CD4-positive, alpha-beta T cell (primary cell): ENCODE measurements at places on chromosomes 6 and 20. TPM values are rescaled to one million over a fixed set of nuclear protein-coding genes. Genes with fewer than 3 reads are reported as not detected.

The PHACTR3 gene
- not detected for total RNA-seq

The SLC52A3 gene
- total RNA-seq = not detected

The JPH2 gene
- total RNA-seq = not detected

The ID4 gene
- total RNA-seq = not detected

The STMND1 gene
- total RNA-seq = not detected

The MATN4 gene
- total RNA-seq = not detected

GRCh38 chr6:13289789-13290318 lies 38.5 kb downstream of the TBC1D7 start:
- peaks cover 23% of the 10 kb centered on the region for H3K36me3 ChIP-seq
- DNase-seq = no peak
- H3K4me3 ChIP-seq = no peak overlapping the region
- H3K27me3 ChIP-seq = no peaks in the 10 kb centered on the region

GRCh38 chr20:33670715-33671499 lies 3.3 kb downstream of the NECAB3 start:
- no peaks in the 10 kb centered on the region for H3K27me3 ChIP-seq
- peaks cover 56% of the 10 kb centered on the region for H3K4me1 ChIP-seq
- no peak overlapping the region for H3K4me3 ChIP-seq
- H3K36me3 ChIP-seq = no peaks in the 10 kb centered on the region
- H3K27ac ChIP-seq = no peak overlapping the region

DNA sequence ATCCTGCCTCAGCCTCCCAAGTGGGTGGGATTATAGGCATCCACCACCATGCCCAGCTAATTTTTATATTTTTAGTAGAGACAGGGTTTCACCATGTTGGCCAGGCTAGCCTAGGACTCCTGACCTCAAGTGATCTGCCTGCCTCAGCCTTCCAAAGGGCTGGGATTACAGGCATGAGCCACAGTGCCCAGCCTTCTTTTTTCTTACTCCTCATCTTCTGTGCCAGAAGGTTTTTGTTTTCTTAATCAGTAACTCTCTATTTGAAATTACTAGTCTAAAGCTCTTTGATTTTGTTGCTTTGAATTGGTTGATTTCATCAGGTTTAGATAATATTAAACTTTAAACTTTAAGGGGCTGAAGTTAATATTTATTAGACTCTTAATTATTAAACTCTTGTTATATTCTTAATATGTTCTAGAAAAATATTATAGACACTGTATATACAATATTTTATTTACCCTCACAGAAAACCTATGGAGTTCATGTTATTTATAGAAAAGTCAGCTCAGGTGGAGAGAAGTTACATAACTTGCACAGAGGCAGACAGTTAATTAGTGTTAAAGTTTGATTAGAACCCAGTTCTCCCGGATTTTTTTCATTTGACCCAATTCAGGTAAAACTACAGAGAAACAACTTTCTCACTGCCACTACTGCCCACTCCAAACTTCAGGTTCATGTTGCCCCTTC lies 177.4 kb upstream of the SGK1 start:
- H3K4me3 ChIP-seq = no peak overlapping the region
- no peaks in the 10 kb centered on the region for H3K4me1 ChIP-seq
- H3K27me3 ChIP-seq = no peaks in the 10 kb centered on the region
- H3K36me3 ChIP-seq = no peaks in the 10 kb centered on the region
- DNase-seq = no peak

- H3K36me3 ChIP-seq = no peaks in the 10 kb centered on the region
- no peak for DNase-seq
- no peak overlapping the region for H3K4me3 ChIP-seq
- peaks cover 15% of the 10 kb centered on the region for H3K4me1 ChIP-seq
These were observed 65.7 kb downstream of the MRPL14 start for GRCh38 chr6:44061375-44062104.

DNA sequence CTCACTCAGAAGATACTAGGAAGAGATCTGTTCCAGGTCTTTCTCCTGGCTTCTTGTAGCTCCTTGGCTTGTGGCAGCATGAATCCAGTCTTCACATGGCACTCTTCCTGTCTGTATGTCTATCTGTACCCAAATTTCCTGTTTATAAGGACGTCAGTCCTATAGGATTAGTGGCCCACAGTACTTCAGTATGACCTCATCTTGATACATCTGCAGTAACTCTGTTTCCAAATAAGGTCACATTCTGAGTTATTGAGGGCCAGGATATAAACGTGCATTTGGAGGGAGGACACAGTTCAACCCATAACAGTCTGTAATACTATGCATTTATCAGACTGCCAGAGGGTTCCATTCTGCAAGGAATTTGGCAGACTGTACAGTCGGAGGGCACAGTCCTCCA lies 57.6 kb upstream of the DYNLRB1 start:
- H3K4me3 ChIP-seq = no peak overlapping the region
- no peak for DNase-seq
- H3K4me1 ChIP-seq = no peaks in the 10 kb centered on the region
- H3K27ac ChIP-seq = no peak overlapping the region
- H3K36me3 ChIP-seq = peaks cover 56% of the 10 kb centered on the region

DNA sequence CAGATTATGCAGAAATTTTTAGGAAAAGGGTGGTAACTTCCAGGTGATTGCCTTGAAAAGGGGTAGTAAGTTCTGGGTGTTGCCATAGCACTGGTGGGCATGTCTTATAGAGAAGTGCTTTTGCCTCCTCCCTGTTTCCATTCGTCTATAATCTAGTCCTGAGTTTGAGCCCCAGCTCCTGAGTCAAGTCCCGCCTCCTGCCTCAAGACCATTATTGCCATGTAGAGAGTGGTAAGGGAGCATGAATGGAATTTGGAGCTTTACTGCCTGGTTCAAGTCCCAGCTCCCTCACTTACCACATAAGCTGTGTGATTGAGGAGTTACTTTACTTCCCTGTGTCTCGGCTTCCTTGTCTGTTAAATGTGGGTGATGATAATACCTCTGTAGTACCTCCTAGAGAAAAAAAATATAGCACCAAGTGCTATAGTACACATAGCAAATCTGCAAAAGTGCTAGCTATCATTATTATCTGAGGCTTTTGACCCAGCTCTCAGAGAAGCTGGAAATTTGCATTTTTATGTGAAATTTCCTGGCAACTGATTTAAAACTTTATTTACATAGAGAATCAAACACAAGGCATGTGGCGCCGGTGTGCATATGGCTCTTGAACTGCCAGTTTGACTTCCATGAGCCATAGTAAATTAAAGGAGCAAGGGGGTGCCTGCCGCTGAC lies 36.0 kb downstream of the TGM6 start:
- H3K27me3 ChIP-seq = no peaks in the 10 kb centered on the region
- H3K36me3 ChIP-seq = no peaks in the 10 kb centered on the region
- H3K4me1 ChIP-seq = no peaks in the 10 kb centered on the region
- no peak overlapping the region for H3K4me3 ChIP-seq

- no peak overlapping the region for H3K4me3 ChIP-seq
- no peaks in the 10 kb centered on the region for H3K36me3 ChIP-seq
- H3K4me1 ChIP-seq = no peaks in the 10 kb centered on the region
- no peak overlapping the region for H3K27ac ChIP-seq
- H3K27me3 ChIP-seq = no peaks in the 10 kb centered on the region
- DNase-seq = no peak
These were observed 35.4 kb upstream of the PHACTR2 start for GRCh38 chr6:143642403-143642802.

GRCh38 chr6:118240878-118241528 lies 307.1 kb upstream of the PLN start:
- H3K36me3 ChIP-seq = no peaks in the 10 kb centered on the region
- no peak overlapping the region for H3K4me3 ChIP-seq
- H3K4me1 ChIP-seq = no peaks in the 10 kb centered on the region
- H3K27me3 ChIP-seq = peaks cover 10% of the 10 kb centered on the region
- no peak overlapping the region for H3K27ac ChIP-seq
- no peak for DNase-seq

- H3K4me3 ChIP-seq = no peak overlapping the region
- peaks cover 6% of the 10 kb centered on the region for H3K4me1 ChIP-seq
- DNase-seq = no peak
- no peak overlapping the region for H3K27ac ChIP-seq
- H3K36me3 ChIP-seq = no peaks in the 10 kb centered on the region
These were observed 79.5 kb downstream of the ERMARD start for GRCh38 chr6:169830876-169831275.

DNA sequence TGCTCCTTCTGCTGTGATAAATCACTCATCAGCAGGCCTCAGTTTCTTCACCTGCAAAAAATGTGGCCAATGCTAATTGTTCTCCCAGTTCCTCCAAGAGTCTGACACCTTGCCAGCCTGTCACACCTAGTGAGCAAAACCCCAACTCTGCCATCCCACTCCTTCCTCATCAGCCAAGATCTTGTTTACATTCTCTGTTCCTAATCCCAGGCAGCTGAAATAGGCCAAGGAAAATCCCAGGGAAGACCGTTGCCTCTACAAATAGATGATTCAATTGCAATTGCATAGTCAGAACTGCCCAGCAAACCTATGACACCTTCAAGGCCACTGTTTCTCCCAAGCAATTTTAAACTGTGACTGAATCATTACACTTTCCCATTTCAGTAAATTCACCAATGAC lies 78.7 kb downstream of the GMDS start:
- H3K4me3 ChIP-seq = no peak overlapping the region
- H3K27ac ChIP-seq = no peak overlapping the region
- DNase-seq = no peak
- no peaks in the 10 kb centered on the region for H3K36me3 ChIP-seq
- H3K4me1 ChIP-seq = peaks cover 3% of the 10 kb centered on the region

DNA sequence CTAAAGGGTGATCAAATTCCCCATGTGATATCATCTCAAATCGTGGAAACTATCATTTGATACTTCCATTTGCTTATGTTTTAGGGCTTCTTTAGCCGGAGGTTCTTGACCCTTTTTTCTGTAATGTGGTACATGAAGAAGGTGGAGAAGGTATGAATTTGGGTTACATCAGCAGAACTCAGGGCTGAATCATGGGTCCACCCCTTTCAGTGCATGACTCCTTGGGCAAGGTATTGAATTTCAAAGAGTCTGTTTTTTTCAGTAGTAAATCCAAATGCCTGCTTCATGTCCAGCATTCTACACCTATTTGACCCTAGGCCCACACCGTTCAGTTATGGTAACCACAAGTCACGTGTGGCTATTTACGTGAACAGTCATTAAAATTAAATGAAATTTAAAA lies 30.6 kb upstream of the QKI start:
- H3K27ac ChIP-seq = no peak overlapping the region
- no peaks in the 10 kb centered on the region for H3K36me3 ChIP-seq
- H3K27me3 ChIP-seq = no peaks in the 10 kb centered on the region
- H3K4me1 ChIP-seq = no peaks in the 10 kb centered on the region
- no peak for DNase-seq
- no peak overlapping the region for H3K4me3 ChIP-seq

DNA sequence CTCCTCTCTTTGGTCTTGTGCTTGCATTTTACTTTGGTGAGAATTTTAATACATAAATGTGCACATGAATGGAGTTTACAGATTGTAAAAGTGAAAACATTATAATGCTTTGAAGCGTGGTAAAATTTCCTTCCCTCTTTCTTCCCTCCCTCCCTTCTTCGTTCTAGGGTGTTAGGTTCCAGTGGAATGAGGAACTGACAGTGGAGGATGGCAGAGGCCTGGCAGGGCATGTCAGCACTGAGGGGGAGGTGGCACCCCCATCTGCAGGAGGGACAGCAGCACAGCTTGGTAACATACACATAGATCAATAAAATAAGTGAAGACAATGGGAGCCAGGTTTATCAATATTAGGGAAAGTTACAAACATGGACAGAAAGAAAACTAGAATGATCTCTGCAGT lies 47.5 kb downstream of the RNASET2 start:
- H3K27ac ChIP-seq = no peak overlapping the region
- no peaks in the 10 kb centered on the region for H3K36me3 ChIP-seq
- H3K4me3 ChIP-seq = no peak overlapping the region

DNA sequence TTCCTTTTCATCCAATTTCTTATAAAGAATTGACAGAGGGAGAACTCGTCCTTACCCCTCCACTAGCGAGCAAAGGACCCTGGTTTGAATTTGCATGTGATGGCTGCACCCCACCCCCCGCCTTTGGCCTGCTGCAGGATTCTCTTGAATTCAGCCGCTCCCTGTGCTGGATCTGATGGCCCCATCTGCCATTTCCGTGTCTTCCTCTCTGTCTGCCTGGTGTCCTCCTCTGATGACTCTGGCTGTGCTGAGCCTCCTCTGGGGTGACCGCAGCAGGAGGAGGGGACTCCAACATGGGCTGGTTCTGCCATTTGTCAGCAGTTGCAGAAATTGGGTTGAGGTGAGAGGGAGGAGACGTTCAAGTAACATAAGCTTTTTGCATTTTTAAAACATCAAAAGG lies 188.8 kb downstream of the DLL1 start:
- no peak overlapping the region for H3K4me3 ChIP-seq
- H3K27ac ChIP-seq = no peak overlapping the region
- no peaks in the 10 kb centered on the region for H3K36me3 ChIP-seq
- H3K4me1 ChIP-seq = no peaks in the 10 kb centered on the region
- no peak for DNase-seq

- no peaks in the 10 kb centered on the region for H3K4me1 ChIP-seq
- H3K27me3 ChIP-seq = no peaks in the 10 kb centered on the region
- H3K27ac ChIP-seq = no peak overlapping the region
- no peaks in the 10 kb centered on the region for H3K36me3 ChIP-seq
These were observed 168.6 kb upstream of the GGTLC1 start for GRCh38 chr20:24157213-24157612.

DNA sequence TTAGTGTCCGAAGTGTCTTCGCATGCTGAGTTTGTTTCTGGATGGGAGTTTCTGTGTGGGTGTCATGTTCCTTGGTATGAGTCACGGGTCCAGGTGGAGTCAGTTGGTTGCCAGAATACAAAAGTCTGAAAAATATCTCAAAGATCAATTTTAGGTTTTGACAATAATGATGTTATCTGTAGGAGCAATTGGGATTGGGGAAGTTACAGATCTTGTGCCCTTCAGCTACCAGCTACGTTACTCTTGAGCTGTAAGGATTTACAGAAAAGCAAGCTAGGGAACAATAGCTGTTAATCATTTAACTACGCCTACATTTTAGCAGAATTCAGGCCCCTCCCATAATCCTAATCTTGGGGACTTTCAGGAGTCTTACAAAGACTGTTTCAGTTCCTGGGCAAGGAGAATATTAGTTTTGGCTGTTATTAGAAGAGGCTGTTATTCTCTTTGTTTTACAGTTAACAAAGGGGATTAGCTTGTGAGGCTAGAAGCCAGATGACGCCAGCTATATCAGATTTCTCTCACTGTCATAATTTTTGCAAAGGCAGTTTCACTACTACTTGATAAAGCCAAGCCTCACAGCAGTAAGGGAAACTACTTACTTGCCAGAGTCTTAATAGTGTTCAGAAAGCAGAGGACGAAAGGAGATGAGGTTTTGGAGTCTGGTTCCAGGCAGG lies 15.4 kb upstream of the SLC22A16 start:
- H3K4me3 ChIP-seq = no peak overlapping the region
- peaks cover 4% of the 10 kb centered on the region for H3K27me3 ChIP-seq
- H3K4me1 ChIP-seq = no peaks in the 10 kb centered on the region
- no peak for DNase-seq

DNA sequence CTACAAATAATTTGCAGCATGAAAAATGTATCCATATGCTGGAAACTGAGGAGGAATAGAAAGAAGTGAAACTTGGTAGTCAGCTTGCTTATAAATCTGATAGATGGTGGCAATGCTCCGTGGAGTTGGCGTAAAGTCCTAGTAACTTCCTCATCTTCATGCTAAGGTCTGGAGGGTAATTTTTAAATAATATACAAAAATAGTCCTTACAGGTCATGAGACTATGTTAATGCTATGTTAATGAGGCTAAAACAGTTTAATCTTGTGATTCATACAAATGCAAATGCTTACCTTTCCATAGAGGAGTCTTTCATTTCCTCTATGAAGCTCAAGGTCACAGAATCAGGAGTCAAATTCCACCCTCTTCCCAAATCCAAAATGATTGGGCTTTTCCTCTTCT lies 9.4 kb upstream of the CRIP3 start:
- DNase-seq = no peak
- no peak overlapping the region for H3K4me3 ChIP-seq
- no peak overlapping the region for H3K27ac ChIP-seq
- H3K27me3 ChIP-seq = no peaks in the 10 kb centered on the region

- no peak for DNase-seq
- H3K27ac ChIP-seq = no peak overlapping the region
These were observed 19.6 kb downstream of the CYB5R4 start for GRCh38 chr6:83878902-83879644.
